Fibroblast of lung (primary cell): ENCODE measurements at places on chromosomes 7 and 10.
A peak's percentile ranks its signal among the peaks of the same experiment; 100 is the strongest.

GRCh38 chr10:31645786-31646185 lies 282.8 kb downstream of the ARHGAP12 start:
- no peak for DNase-seq

GRCh38 chr10:114553436-114553835 lies 104.6 kb downstream of the ABLIM1 start:
- DNase-seq, result no peak

GRCh38 chr7:55018361-55019190 lies at the start of gene EGFR:
Gene EGFR (plus strand): TSS chr7:55019017. CDS start chr7:55019278, 261 bp downstream.
- DNase-seq, result peak; percentile 81

DNA sequence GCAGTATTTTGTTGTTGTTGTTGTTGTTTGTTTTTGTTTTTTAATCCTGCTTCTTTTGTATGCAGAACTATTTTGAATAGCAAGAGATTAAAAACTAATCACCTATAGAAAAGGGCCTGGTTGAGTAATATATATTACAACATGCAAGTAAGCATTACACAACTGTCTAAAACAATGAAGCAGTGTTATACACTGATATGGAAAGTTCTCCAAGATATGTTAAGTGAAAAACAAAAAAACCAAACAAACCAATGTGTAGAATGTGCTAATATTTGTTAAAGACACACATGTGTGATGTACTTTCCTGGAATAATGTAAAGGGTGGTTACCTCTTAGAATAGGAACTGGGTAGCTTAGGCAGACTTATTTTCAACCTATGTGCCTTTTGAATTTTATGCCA lies 117.4 kb downstream of the ZNF365 start:
- DNase-seq, result no peak

DNA sequence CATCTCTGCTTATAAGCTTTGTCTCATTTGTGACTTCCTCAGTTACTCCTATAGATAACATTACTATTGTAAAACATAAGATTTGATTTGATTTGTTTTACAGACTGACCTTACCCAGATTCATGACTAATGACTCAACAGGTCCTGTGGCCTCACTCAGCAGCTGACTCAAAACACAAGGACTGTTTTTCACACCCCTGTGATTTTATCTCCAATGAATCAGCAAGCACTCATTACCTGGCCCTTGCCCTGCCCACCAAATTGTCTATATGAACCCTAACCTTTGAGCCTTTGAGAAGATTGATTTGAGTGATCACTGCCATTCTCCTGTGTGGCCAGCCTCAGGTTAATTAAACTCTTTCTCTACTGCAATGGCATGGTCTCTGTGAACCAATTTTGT lies 1064.6 kb upstream of the LRRTM3 start:
- peak; percentile 20 for DNase-seq

DNA sequence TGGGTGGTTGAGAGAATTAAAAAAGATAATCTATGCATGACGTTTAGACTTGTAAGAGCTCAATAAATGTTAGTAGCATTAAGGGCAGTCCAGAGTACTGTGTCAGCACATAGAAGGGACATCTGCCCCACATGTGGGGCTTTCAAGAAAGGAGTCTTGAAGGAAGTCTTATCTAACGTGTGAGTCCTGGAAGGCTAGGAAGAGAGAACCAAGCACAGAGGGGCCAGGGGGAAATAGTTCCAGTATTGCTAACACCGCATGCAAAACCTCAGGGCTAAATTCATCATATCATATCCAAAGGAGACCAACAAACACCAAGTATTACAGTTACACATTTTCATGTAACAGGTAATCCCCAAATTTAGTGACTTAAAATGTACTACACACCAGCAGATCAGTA lies 122.7 kb downstream of the AOAH start:
- peak; percentile 7 for DNase-seq

DNA sequence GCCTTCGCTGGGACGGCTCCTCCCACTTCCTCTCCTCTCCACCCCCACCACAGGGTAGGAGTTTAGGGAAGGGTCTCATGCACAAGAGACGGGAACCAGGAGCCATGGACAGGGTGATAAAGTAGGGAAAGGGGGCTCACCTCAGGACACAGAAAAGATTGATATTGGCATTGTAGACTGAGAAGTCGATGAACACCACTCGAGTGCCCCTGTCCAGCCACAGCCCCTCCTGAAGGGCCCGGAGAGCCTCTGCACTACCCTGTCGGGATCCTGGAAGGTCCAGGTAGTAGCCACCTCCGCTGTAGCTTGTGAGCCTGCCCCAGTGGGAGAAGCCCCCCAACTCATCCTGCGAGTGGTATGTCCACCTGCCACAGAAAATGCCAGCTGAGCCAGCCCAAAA lies 10.8 kb upstream of the BLOC1S2 start:
- no peak for DNase-seq

- no peak for DNase-seq
These were observed 373.4 kb upstream of the PCDH15 start for GRCh38 chr10:55174419-55174818.

DNA sequence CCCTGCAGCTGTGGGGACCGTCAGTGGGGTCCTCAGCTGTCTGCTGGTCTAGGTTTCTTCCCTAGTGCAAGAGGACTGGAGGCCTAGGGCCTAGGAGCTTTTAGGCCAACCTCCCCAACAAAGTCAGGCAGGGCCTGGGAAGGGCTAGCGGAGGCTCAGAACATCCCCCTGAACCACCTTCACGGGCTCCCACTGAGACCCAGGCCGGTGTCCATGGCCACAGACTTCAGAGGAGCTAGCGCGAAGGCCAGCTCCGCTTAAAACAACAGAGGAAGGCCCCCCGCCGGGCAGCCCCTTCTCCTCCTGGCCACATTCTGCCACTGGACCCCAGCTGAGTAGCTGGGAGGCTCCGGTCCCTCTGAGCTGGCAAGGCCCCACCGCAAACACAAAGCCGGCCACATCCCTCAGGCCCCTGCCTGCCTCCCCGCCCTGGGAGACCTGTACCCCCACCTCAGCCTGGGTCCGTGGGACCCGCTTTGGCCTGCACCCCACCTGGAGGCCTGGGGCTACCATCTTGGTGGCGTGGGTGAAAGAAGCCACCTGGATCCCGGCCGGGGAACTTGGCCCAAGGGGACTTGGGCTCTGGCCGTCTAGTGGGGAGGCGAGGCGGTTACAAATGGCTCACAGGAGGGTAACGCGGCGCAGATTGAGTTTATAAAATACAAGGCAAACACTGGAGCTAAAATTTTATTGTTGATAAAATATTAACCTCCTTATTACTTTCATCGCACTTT lies 5.4 kb upstream of the UNCX start:
- DNase-seq, result no peak

GRCh38 chr10:69262292-69262751 lies 16.0 kb upstream of the HK1 start:
- DNase-seq, result no peak

GRCh38 chr7:149291036-149291780 lies 29.2 kb downstream of the ZNF783 start:
- no peak for DNase-seq

GRCh38 chr7:4109481-4110110 lies 572.5 kb upstream of the FOXK1 start:
- DNase-seq, result no peak

DNA sequence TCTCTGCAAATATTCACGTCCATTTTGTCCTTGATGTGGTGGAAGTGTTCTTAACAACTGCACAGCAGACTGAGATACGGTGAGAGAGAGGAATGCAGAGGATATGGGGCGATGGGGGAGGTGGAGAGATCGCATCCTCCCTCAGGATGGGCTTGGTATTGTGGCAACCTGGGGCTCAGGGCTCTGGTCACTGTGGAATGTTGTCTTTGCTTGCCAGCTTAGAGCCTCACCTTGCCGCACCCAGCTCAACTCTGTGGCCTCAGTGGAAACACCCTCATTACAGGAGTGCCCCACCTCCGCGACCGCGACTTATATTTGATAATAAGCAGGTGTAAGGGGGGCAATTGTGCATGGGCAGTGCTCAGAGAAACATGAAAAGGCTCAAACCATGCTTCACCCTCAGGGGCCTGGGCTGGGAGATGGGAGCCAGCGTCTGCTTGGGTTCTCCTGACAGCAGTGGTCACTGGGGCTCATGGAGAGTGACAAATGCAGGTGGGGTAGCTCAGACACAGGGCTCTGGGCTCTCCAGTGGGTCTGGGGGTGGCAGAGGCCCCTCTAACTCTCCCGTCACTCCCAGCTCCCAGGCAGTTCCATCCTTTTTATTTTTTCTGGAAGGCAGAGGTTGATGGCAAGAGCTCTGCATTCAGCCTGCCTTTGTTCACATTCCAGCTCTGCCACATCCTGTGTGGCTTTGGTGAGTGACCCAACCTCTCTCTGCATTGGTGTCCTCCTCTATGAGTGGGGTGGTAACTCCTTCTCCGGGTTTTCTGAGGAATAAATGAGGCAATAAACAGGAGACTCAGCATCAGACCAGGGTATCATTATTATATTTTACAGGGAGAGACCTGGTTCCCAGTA lies 43.1 kb upstream of the EMX2 start:
- DNase-seq, result peak; percentile 3

- DNase-seq, result peak; percentile 53
These were observed 32.9 kb downstream of the CSTF2T start for GRCh38 chr10:51666456-51666855.

DNA sequence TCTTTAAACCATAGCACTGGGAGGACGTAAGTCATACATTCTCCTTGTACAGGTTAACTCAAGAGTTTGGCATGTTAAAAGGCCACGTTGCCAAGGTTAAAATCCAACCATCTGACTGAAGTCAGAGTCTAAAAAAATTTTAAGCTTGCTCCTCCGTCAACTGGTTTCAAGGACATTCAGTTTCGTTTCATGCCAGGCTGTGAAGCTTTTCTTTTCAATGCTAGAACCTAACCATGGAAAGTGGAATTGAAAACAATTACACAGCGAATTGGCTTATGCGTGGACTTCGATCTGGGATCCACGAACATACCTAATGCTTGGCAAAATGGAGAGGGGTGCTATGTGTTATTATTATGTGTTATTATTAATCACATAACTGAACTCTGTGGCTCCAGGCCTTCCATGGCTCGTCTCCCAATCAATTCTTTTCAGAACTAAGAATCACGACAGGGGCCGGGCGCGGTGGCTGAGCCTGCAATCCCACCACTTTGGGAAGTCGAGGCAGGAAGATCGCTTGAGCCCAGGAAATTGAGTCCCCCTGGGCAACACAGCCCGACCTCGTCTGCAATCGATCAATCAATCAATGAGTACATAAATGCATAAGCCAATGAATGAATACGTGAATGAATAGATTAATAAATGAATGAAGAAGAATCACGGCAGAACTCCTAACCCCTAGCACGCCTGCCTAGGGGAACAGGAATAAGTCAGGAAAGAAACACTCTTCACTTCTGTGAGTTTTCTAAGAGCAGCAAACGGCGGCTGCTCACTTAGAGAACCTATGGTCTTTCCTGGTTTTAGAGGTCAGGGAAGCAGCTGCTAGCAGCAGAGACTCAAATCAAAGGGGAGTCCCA lies 733 bp upstream of the ARL5B start:
- DNase-seq, result peak; percentile 74

DNA sequence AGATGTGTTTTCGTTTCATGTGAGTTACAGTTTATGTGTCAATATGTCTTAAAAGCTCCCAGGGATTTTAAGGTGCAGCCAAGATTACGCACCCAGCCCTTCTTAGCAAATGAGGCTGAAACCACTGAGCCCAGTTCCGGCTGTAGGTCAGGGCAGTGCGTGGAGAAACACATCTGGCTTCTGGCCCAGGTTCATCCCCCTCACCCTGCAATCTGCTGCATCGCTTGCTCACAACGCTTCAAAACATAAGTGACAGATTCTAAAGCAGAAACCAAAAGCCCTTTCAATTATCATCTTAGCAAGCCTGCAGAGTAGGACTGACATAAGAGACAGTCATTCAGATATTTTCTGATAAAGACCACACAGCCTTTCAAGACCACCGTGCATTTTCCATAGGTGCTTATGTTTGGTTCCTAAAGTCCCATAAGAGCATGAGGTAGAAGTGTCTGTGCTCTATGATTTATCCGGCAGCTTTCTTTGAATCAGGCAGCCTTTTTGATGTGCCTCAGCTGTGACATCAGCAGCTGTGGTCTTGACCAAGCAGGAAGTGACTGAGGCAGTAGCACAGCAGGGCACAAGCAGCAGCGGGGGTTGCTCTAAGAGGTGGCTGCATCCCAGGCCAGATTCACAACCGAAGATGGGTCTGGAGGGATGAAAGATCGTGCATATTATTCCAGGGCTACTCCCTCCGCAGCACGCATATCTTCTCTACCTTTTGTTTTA lies 72.1 kb upstream of the LYZL2 start:
- peak; percentile 57 for DNase-seq

DNA sequence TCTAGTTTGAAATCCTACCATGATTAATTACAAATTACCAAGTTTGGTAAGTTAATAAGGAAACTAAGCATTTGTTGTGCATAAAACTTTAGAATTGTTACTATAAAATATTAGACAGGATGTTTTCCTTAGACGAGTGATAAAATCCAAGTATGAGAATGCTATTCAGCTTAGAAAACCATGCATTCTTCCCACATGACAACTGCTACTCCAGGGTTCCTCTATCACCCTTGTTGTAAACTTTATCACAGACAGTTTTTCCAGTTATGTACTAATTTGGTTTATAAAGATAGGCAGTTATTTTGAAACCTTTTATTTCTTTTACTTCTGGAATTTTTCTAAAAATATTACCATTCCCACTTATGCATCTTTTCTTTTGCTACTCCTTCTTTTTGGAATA lies 52.0 kb downstream of the SIRT1 start:
- peak; percentile 51 for DNase-seq

DNA sequence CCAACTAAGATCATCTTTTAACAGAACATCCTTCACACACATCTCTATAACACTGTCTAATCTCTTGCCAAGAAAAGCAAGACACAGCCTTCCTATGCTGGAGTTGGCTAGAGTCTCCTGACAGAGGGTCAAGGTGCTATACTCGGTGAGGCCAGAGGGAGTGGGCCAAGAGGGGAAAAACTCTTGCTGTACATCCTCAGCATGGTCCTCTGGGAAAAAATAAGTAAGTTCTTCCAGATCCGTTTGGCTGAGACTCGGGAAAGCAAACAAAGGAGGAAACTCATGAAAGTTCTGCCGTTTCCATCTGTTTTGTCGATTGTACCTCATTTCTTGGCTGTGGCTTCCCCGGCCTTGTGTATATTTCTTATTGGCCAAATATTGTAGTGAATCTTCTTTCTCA lies 33.9 kb downstream of the VWDE start:
- DNase-seq, result no peak

DNA sequence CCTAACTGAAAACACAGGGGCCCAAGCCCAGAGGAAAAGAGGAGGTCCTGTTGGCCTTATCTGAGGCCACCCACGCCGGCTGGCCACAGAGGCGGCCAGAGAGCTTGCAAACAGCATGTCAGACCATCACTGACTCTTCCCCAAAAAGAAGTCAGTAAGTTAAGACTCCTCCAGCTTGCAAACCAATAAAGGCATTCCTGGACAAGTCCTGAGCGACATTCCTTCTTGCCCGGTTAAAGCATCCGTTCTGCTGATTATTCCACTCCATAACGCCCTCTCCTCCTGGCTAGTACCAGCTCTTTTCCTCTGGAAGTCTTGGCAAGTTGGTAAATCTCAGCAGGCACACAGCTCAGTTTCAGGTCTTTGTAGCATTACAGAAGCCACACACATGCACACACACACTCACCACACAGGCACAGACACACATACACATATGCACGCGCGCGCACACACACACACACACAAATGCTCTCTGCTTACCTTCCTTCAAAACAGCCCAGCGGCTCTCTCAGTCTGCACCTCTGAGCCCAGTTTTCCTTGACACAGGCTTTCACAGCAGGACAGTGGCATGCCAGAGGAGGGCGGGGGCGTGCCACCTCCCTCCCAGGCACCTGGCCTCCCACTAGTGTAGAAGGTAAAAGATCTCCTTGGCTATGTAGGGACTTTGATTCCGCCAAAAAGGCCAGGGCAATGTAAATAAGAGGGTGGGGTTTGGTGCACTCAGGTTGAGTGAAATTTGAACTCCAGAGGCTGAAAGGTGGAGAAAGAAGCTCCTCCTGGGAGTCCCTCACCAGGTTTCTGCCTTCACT lies 201.4 kb downstream of the TNS3 start:
- peak; percentile 90 for DNase-seq
